ENCODE measurements at places on chromosomes 5 and 9. TPM values are rescaled to one million over a fixed set of nuclear protein-coding genes. Genes with fewer than 3 reads are reported as not detected.

The RASEF gene
- total RNA-seq, result 0.17 TPM

The TMEM174 gene
- not detected for total RNA-seq

The IFNA2 gene
- total RNA-seq, result not detected

The GABRB2 gene
- total RNA-seq, result not detected

The SMIM33 gene
- not detected for total RNA-seq
